ENCODE measurements at places on chromosomes 6 and 20.

GRCh38 chr20:17594443-17594842 is 24.6 kb downstream of the DSTN start:
- no peak for DNase-seq

- no peak for DNase-seq
Observed at GRCh38 chr20:31425797-31426196, 14.6 kb upstream of the DEFB123 start.

DNA sequence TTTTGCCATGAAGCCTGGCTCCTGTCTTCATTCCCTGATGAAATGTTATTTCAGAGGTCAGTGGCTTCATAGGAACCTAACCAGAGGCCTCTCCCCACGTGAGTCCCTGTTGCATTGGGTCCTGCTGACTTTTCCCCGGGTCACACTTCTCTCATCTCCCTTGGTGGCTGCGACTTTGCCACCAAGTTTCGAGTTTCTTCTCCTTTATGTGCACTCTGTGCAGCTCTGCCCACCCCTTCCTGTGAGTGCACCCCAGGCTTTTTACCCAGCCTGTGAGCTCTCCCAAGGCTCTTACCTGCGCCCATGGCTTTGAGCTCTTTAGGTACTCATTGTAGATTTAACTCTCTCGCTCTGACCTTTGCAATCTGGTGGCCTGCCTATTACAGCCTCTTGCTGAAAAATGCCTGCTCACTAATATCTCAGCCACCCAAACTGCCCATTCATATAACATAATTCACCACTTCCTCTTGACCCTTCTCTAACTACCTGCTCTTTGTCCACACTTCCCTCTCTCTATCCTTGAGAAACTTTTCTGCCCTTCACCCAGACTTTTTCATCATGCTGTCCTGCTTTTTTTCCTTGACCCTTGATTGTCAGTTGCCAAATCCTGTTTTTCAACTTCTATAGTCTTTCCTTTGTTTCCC is 105.9 kb downstream of the SASH1 start:
- no peak for DNase-seq

DNA sequence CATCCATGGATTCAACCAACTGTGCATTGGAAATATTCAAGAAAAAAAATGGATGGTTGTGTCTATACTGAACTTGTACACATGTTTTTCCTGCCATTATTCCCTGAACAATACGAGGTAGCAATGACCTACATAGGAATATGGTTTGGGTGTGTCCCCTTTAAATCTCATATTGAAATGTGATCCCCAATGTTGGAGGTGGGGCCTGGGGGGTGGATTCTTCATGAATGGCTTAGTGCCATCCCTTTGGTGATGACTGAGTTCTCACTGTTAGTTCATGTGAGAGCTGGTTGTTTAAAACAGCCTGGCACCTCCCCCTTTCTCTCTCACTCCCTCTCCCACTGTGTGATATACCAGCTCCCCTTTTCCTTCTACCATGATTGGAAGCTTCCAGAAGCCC is 139.8 kb upstream of the BACH2 start:
- DNase-seq: no peak

DNA sequence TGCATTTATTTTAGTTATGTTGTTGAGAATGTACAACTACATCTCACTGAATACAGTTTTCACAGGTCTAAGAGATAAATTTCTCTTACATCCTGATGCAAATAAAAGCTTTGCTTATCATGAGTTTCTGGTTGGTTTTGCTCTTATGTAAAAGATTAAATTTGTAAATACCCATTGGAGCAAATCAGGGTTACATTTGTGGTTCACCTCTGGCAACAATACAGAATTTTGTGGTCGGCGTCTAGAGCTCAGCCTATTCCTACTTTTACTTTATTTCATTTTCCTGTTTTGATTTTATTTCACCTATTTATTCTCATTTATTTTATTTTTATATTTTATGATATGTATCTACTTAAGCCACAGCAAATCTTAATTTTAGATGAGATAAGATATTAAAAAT is 271.9 kb upstream of the MARCKS start:
- DNase-seq: no peak

Data from left kidney (tissue), 8 donors.